ENCODE measurements at places on chromosomes 3 and 15. TPM values are rescaled to one million over a fixed set of nuclear protein-coding genes. Genes with fewer than 3 reads are reported as not detected.

The GNAT1 gene
- total RNA-seq, result not detected

The IL20RB gene
- 1.1 TPM for total RNA-seq

GRCh38 chr3:158827773-158828172 lies 25.9 kb downstream of the MFSD1 start:
- H3K27me3 ChIP-seq, result no peaks in the 10 kb centered on the region
- H3K4me1 ChIP-seq, result no peaks in the 10 kb centered on the region
- no peak overlapping the region for H3K4me3 ChIP-seq
- no peaks in the 10 kb centered on the region for H3K36me3 ChIP-seq
- no peak for DNase-seq

DNA sequence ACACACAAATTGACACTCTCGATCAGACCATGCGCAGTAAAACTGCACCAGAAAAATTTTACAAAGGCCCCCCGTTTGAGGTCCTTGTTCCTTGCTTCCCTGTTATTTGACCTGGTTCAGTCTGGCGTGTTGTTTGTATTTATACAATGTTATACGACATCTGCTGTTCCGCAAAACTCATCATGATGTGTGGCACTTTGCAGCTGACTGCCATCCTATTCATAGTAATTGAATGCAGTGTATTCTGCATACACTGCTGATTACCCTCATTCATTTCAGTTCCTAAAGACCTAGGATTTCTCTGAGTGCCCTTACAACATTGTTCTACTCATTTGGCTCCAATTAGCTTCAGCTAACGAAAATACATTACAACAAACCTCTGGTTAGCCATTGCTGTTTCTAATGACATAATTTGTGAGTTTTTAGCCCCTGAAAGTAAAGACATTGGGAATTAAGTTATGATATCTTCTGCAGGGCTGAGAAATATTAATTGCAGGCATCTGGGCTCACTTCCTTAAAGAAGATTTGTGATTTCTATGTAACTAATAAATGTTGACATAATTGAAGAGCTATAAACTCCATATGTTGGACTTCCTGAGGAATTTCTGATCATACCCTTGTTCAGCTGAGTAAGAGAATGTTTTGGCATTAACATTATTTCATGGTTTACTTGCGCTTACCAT lies 75.7 kb downstream of the C3orf38 start:
- H3K27me3 ChIP-seq, result no peaks in the 10 kb centered on the region
- no peak for DNase-seq
- H3K4me1 ChIP-seq, result no peaks in the 10 kb centered on the region
- no peak overlapping the region for H3K4me3 ChIP-seq
- no peak overlapping the region for H3K27ac ChIP-seq

DNA sequence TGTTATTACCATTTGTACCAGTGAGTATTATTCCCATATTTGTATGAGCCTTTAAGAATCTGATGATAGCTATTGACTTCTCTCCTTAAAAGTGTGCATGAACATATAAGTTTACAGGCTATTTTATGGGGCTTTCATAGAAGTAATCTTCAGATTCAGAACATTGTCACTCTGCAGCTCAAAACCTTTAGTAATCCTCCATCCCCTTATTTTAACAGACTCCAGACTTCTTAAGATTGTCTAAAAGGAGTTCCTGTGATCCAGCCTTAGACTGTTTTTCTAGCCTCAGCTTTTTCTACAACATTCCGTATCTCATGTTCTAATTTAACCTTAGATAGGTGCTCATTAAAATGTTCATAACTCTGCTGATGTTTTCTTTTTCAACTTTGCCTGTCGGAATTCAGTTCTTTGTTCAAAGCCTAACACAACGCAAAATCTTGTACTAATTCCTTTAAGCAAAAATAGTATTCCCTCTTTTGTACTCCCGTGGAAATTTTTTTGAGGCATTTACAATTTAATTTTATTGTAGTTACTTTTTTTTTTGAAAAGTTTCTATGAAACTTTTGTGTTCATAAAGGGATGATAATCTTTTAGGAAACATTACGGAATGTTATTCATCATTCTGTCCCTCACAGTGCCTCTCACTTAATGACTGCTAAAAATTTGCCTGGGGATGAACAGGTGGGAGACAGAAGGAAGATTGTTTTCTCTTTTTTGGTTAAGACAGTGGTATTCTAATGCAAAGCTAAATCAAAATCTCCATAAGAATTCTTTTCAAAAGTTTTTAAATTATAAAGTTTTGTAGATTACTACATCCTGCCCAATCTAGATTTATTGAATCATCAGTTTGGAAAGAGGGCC lies 38.7 kb upstream of the UTS2B start:
- no peak overlapping the region for H3K27ac ChIP-seq
- peaks cover 24% of the 10 kb centered on the region for H3K36me3 ChIP-seq
- no peak overlapping the region for H3K4me3 ChIP-seq
- no peaks in the 10 kb centered on the region for H3K27me3 ChIP-seq
- H3K4me1 ChIP-seq, result no peaks in the 10 kb centered on the region

GRCh38 chr3:3589715-3590130 lies 209.5 kb upstream of the LRRN1 start:
- no peak overlapping the region for H3K27ac ChIP-seq
- H3K27me3 ChIP-seq, result no peaks in the 10 kb centered on the region
- H3K36me3 ChIP-seq, result no peaks in the 10 kb centered on the region
- no peak overlapping the region for H3K4me3 ChIP-seq
- no peak for DNase-seq

GRCh38 chr15:93087825-93088199 lies 1.2 kb downstream of the RGMA start:
- H3K36me3 ChIP-seq, result no peaks in the 10 kb centered on the region
- DNase-seq, result peak; percentile 71
- no peaks in the 10 kb centered on the region for H3K27me3 ChIP-seq
- H3K4me3 ChIP-seq, result peak overlapping the region; percentile 60

DNA sequence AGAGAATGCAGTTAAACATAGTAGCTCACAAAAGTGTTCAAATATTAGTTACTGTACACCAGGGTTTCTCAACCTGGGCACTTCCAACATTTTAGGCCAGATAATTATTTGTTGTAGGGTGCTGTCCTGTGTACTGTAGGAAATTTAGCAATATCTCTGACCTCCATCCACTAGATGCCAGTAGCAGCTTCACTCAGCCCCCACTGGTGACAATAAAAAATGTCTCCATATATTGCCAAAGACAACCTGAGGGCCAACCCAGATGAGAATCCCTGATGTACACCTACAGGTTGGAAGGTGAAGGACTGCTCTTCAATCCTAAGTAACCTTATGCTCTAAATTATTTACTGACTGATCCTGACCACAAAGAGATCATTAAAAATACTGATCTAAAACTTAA lies 32.5 kb downstream of the DCUN1D1 start:
- no peak overlapping the region for H3K27ac ChIP-seq
- no peak overlapping the region for H3K4me3 ChIP-seq
- no peaks in the 10 kb centered on the region for H3K27me3 ChIP-seq
- peaks cover 26% of the 10 kb centered on the region for H3K36me3 ChIP-seq
- H3K4me1 ChIP-seq, result no peaks in the 10 kb centered on the region
- DNase-seq, result no peak

DNA sequence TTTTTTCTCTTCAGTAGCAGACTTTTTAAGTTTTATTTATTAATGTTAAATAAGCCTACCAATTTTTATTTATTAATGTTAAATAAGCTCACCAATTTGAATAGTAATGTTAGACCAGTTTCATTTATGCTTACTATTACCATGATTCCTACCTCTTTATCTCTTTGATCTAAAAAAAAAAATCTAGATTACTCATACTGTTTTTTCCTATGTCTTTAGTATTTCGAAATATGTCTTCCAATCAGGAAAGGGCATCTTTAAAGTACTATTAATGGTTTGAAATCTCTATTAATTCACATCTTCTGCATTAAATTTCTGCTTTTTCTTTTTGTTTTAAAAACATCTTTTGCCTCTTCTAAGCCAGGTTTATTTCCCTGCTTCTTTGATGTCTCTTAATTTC lies 27.5 kb upstream of the MAPKBP1 start:
- no peaks in the 10 kb centered on the region for H3K36me3 ChIP-seq
- no peak overlapping the region for H3K4me3 ChIP-seq
- no peak for DNase-seq
- H3K4me1 ChIP-seq, result no peaks in the 10 kb centered on the region

- H3K36me3 ChIP-seq, result no peaks in the 10 kb centered on the region
- no peaks in the 10 kb centered on the region for H3K27me3 ChIP-seq
- H3K27ac ChIP-seq, result no peak overlapping the region
- no peak overlapping the region for H3K4me3 ChIP-seq
These were observed 12.0 kb downstream of the C15orf40 start for GRCh38 chr15:82999426-82999825.

- no peaks in the 10 kb centered on the region for H3K27me3 ChIP-seq
- no peaks in the 10 kb centered on the region for H3K36me3 ChIP-seq
- no peaks in the 10 kb centered on the region for H3K4me1 ChIP-seq
- no peak for DNase-seq
- no peak overlapping the region for H3K27ac ChIP-seq
These were observed 86.6 kb downstream of the GAP43 start for GRCh38 chr3:115709931-115710330.

DNA sequence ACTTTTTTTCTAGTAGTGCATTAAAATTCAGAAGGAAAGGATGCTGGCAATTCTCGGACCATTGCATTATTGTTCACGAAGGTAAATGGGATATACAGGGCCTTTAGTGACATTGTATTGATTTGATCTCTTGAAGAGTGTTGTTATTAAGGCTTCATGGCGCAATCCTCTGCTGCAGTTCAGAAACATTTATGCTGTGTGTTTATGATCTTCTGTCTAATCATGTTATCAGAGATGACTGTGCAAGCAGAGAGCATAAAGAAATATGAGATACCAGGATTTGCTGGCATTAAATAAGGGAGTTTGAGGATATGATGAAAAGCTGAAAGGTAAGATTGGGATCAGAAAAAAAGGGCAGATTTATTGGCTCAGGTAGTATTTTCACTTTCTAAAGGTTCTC lies 180.6 kb downstream of the EPHA6 start:
- H3K4me3 ChIP-seq, result no peak overlapping the region
- H3K36me3 ChIP-seq, result no peaks in the 10 kb centered on the region
- H3K4me1 ChIP-seq, result no peaks in the 10 kb centered on the region
- no peak overlapping the region for H3K27ac ChIP-seq
- no peak for DNase-seq

GRCh38 chr3:12886106-12886679 lies 44.8 kb upstream of the RPL32 start:
- H3K4me1 ChIP-seq, result peaks cover 13% of the 10 kb centered on the region
- H3K27ac ChIP-seq, result no peak overlapping the region
- no peaks in the 10 kb centered on the region for H3K27me3 ChIP-seq

GRCh38 chr3:155019575-155019974 lies 60.5 kb upstream of the MME start:
- H3K36me3 ChIP-seq, result no peaks in the 10 kb centered on the region
- H3K4me1 ChIP-seq, result no peaks in the 10 kb centered on the region
- no peaks in the 10 kb centered on the region for H3K27me3 ChIP-seq
- DNase-seq, result peak; percentile 65
- H3K27ac ChIP-seq, result no peak overlapping the region

DNA sequence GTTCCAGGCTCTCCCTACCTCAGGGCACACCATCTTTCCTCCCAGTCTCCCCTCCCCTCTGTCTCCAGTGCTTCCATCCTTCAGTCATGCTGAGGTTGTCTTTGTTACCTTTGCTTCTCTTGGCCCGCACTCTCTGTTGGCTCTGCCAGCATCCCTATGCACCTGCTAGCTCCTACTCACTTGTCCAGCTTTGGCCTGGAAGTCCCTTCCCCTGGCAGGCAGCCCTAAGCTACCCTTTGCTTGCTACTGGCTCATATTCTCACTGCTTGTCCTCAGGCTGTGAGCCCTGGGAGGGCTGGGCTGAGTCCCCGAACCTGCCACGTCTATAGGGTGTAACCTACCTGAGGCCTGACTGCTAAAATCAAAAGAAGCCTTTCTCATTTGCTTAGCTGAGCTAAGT lies 122.7 kb downstream of the PGPEP1L start:
- peaks cover 7% of the 10 kb centered on the region for H3K4me1 ChIP-seq
- no peak for DNase-seq
- no peaks in the 10 kb centered on the region for H3K36me3 ChIP-seq
- no peak overlapping the region for H3K27ac ChIP-seq
- no peak overlapping the region for H3K4me3 ChIP-seq

DNA sequence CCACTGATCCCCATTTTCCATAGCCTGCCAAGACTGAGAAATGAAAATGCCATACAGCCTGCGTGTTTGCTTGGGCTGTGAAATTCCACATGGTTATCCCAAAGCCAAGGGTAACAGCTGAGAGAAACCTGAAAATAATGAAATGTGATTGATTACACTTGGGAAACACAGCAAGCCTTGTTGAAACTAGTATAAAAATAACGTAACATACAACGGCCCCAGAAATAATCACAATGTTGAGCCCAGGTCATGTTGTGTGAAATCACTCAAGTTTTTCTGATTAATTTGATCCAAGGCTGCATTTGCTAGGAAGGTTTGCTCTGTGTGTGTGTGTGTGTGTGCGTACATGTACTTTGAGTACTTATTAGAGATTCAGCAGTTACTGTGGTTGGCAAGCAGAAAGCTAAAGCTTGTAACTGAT lies 269.0 kb downstream of the OXSM start:
- H3K36me3 ChIP-seq, result no peaks in the 10 kb centered on the region
- DNase-seq, result no peak
- no peaks in the 10 kb centered on the region for H3K4me1 ChIP-seq
- H3K27ac ChIP-seq, result no peak overlapping the region
